ENCODE measurements at places on chromosomes 7 and 10. TPM values are rescaled to one million over a fixed set of nuclear protein-coding genes. Genes with fewer than 3 reads are reported as not detected.

DNA sequence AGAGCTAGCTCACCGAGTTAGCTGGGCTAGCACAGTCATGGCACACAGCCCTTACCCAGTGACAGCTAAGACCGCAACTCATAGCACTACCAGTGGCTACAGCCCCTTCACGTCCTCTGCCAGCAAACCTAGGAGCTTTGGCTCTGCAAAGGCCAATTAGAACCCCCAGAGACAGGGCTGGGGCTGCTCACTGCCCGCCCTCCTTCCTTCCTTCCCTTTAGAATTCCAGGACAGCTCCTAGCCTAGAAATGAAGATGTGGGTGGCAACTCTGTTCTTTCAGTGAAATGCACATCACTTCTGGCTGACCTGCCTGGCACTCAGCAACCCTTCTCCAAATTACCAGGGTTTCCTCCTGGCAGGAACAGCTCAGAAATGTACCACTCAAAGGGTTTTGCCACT lies 99.9 kb downstream of the FAM53B start:
- no peak for DNase-seq

GRCh38 chr7:128940494-128941322 lies 3.0 kb downstream of the IRF5 start:
- no peak for DNase-seq

GRCh38 chr7:115662120-115662519 lies 368.4 kb downstream of the TFEC start:
- DNase-seq = peak; percentile 66

GRCh38 chr10:64444564-64444963 lies 923.4 kb downstream of the REEP3 start:
- no peak for DNase-seq

DNA sequence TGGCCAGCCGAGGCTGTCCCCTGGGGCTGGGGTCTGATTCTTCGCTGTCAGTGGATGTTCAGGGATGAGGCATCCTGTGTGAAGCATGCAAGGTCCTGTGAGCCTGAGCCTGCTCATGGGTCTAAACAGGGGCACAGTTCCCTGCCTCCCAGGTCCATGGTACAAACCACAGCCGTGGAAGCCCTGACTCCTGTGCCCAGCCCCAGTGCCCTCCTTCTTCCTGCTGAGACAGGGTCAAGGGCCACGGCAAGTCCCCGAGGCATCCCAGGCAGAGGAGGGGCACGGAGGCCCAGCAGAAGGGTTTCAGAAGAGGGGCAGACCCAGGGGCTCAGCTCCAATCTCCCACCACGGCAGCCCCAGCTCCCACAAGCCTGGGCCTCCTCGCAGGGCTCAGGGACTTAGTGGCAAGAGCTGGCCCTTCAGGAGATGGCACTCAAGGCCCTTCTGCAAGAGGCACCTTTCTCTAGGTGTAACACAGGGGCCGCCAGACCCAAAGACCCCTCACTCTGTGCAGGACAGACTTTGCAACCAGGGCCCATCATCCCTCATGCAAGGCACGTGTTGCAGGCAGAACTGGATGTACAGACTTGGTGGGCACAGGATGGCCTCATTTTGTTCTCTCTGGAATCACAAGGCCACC lies 248.8 kb downstream of the TCERG1L start:
- DNase-seq = no peak

- DNase-seq = peak; percentile 32
These were observed 71.3 kb downstream of the VWA2 start for GRCh38 chr10:114310346-114310745.

GRCh38 chr7:108122181-108122580 lies 8.0 kb downstream of the LAMB4 start:
- DNase-seq = no peak

DNA sequence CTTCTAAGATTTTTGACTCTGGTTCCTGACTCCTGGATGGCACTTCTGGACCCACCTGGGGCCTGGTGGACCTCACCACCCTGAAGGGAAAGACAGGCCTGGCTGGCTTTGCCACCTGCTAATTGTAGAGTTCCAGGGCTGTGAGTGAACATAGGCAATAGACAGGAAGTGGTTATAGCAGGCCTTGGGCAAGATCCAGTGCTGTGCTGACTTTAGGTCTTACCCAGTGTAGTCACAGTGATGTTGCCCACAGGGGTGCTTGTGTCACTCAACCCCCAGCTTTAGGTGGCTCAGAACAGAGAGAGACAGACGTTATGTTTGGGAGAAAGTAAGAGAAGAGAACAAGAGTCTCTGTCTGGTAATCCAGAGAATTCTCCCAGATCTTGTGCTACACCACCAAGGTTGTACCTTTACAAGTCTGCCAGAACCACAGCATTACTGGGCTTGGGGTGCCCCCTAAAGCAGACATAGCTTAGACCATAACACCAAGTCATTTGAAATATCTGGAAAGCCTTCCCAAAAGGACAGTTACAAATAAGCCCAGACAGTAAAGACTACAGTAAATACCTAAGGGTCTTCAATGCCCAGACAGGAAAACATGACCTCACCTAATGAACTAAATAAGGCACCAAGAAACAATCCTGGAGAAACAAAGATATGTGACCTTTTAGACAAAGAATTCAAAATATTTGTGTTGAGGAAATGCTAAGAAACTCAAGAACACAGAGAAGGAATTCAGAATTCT lies 303.4 kb downstream of the PCLO start:
- no peak for DNase-seq

DNA sequence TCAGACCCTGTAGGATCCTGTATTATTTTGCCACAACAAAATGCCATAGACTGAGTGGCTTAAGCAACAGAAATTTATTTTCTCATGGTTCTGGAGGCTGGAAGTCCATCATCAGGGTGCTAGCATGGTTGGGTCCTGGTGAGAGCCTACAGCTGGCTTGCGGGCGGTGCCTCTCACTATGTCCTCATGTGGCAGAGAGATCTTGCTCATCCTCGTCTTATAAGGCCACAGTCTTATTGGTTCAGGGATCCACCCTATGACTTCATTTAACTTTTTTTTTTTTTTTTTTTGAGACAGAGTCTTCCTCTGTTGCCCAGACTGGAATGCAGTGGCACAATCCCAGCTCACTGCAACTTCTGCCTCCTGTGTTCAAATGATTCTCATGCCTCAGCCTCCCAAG lies 90.9 kb downstream of the LSM5 start:
- no peak for DNase-seq

- DNase-seq = peak; percentile 91
These were observed 42.1 kb downstream of the PPP1R9A start for GRCh38 chr7:94949532-94949931.

DNA sequence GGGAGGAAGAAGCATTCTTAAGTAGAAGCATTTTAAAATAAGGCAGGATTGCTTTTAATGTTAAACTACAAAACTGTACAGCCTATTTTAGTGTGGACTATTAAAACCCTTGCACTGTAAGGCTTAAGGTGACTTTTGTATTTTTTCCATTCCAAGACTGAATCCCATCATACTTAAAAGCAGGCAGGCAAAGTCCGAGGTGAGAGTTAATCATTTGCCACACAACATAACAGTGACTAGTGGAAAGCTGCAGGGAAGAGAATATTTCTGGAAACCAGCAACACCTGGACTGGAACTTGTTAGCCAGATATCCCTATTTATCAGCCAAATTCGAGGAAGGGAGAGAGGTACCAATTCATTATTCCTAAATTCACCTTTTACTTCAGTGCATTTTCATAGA lies 3.5 kb downstream of the PRR15 start:
- no peak for DNase-seq

DNA sequence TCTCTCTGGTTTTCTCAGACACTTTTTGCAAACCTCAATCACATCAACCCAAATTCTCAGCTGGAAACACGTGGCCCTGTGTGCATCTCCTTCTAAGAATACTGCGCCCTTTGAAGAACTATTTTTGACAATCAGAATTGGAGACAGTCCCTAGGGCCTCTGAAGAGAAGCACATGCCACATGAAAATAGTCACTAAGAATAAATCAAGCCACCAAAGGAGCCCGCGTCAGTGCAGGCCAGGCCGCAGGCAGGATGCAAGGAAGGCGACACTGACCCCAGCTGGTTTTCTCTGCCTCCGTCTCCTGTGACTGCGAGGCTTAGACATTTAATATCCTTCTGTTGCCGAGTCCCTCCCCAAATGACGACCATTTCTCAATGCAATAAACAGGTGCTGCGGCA lies 88.0 kb upstream of the ADAM12 start:
- no peak for DNase-seq

GRCh38 chr7:148144827-148145226 lies 445.7 kb upstream of the C7orf33 start:
- no peak for DNase-seq

GRCh38 chr7:22667562-22668239 lies 59.3 kb upstream of the IL6 start:
- DNase-seq = peak; percentile 93

DNA sequence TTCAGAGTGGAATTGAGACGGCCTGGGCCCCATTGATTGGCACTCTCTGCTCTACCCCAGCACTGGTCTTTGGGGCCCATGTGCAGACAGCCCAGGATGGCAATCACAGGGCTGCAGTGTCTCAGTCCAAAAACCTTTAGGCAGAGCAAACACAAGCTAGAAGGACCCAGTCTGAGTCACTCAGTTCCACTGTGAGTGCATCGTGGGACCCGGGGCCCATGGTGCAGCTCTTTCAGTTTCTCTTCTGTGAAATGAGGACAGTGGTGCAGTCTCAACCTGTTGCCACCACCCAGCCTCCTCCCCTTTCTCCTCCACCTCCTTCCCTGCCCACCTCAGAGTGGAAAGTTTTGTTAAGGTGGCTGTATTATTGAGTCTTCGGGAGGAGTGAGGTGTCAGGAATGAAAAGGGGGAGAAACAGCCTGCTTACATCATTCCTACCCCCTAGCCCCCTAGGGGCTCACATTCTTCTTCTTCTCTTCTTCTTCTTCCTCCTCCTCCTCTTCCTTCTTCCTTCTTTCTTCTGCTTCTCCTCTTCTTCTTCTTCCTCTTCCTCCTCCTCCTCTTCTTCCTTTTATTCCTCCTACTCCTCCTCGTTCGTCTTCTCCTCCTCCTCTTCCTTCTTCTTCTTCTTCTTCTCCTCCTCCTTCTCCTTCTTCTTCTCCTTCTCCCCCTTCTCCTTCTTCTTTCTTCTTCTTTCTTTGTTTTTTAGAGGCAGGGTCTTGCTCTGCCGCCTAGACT lies 19.5 kb upstream of the CARD11 start:
- DNase-seq = peak; percentile 6

DNA sequence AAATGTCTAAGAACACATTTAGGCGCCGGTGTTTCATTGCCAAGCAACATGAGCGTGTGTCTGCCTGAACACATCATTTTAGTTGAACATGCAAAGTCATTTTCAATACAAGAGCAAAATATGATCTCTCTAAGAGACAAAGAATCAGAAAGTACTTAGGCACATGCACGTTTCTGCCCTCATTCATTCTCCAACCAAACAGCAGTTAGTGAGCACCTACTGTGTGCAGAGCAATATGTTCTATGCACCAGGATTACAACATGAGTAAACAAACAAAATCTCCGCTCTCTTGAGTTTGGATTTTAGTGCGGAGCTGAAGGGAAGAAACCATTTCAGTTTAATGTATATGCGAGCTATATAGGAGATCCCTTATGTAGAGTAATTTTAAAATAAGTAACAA lies 71.6 kb upstream of the KLF6 start:
- DNase-seq = no peak

DNA sequence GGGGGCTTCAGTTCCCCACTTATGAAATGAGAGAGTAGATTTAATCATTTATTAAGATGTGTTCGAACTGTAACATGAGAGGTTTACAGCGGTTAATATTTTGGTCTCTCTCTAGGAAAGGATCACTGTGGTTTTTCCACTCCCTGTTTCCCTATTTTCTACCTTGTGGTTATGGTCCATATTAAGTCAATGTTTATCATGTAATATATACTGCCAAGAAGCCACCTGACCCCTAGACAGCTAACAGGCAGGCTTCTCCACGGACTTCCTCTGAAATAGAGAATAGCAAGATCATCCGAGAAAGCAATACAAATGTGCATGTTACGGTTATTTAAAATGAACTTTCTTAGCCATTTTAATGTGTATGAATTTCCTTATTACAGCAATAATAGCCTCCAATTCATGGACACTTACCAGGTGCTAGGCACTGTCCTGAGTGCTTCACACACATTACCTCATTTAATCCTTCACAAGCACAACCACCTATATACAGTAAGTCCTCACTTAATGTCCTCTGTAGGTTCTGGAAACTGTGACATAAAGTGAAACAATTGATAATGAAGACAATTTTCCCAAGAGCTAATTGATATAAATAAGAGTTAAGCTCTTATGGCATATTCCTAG lies 835 bp upstream of the COL28A1 start:
- peak; percentile 22 for DNase-seq

- DNase-seq = no peak
These were observed 98.7 kb downstream of the RALA start for GRCh38 chr7:39721919-39722597.

GRCh38 chr10:80512031-80512526 lies 25.6 kb upstream of the SH2D4B start:
- no peak for DNase-seq

- no peak for DNase-seq
These were observed 140.6 kb downstream of the JCAD start for GRCh38 chr10:29918623-29919400.

DNA sequence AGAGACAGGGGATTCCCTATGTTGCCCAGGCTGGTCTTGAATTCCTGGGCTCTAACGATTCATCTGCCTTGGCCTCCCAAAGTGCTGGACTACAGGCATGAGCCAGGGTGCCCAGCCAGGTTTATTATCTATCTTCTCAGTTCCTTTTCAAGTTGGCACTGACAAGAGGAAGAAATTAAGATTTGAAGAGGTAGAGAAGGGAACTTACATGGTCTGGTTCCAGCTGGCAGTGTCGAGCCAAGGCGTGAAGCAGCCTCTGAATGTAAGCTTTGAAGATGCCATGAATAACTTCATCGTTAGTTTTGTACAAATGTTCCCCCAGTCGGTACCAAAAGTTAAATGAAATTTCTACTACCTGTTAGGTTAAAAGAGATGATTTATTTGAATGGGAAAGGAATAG lies 57.7 kb downstream of the TNPO3 start:
- no peak for DNase-seq

DNA sequence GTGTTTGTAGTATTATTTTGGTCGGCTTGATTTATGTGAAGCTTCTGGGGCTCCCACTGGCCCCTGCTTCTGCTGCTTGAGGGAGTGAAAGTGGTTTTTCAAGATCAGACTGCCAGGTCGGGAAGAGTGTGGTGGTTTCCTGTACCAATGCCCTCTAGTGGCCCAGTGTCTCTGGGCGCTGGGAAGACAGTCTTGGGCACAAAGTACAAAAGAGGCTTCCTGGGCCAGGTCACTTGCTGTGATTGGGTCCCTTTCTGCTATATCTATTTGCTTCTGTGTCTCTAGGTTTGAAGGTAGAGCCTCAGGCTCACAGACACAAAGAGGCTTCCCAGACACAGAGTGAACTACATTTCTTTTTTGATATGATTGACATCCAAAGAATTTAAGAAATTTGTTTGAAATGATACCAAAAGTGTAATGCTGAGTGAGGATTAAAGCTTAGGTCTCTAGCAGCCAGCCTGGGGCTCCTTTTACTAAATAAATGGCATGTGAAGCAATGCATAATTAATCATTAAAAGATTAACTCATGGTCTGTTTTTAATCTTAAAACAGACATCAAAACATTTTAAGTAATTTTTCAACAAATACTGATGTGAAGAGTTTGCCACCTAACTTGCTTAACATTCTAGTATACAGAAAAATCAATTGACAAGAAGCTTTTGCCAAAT lies 36.3 kb downstream of the ABCB1 start:
- DNase-seq = peak; percentile 55

- DNase-seq = no peak
These were observed 25.9 kb upstream of the PTPRZ1 start for GRCh38 chr7:121847041-121847440.

Gene KDM7A
- total RNA-seq = 3.2 TPM

Gene CDH23
- not detected for total RNA-seq

Gene LDB3
- total RNA-seq = 0.04 TPM

Gene ANKRD30A
- 0.12 TPM for total RNA-seq

Gene NODAL
- total RNA-seq = not detected

Gene ARID5B
- total RNA-seq = 26.4 TPM

Gene FAM241B
- 37.5 TPM for total RNA-seq

Gene PAPSS2
- total RNA-seq = 17.3 TPM

Gene TUBB8
- total RNA-seq = not detected
